AG20443 (cell line): ENCODE measurements at places on chromosomes 7 and 10.
A peak's percentile ranks its signal among the peaks of the same experiment; 100 is the strongest.

- no peak for DNase-seq
Observed at GRCh38 chr10:118805146-118805545, 50.4 kb upstream of the CACUL1 start.

DNA sequence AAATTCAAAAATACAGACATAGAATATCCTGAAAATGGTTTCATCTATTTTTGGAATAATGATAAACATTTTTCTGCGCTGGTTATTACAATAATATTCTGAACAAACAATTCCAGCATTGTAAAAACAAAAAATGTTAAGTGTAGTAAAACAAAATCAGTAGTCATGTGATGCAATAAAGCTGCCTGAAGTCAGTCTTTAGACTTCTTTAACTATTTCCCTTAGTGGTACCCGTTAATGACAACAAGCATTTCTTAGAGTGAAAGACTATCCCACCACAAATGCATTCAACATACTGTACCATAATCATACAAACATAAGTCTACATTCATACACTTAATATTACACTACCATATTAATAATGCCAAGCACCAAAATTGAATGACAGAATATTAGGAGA lies 1.6 kb downstream of the SKAP2 start:
- DNase-seq, result no peak

DNA sequence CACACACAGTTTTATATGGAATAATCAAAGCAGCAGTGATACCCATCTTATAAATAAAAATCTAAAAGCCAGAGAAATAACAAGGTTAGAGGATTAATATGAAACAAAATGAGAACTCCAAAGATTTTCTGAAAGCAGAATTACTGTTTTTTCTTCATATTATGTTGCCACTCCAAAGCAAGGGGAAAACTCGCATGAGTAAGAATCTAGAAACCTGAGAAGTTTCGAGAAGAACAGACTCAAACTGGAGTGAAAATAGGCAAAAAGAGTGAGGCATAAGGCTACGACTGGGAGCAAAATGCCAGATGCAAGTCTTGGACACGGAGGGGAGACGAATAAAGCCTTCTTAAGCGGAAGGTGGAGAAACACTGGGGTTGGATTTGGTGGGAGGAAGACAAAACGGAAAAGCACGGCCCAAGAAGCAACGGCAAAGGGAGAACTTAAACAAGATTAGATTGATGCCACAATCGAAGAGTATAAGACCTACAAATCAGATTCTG lies 923 bp downstream of the TNPO3 start:
- DNase-seq, result peak; percentile 25

DNA sequence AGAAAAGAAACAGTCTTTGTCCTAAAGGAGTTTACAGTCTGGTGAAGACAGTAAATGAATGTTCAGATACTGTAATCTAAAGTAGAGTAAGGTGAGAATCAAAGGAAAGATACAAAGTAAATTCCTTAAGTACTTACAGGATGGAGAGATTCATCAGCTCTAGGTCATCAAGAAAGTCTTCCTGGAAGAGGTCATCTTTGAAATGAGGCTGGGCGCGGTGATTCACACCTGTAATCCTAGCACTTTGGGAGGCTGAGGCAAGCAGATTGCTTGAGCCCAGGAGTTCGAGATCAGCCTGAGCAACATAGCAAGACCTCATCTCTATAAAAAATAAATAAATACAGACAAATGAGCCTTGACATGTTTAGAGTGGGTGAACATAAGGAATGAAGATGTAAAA lies 18.3 kb downstream of the FHIP2A start:
- no peak for DNase-seq

DNA sequence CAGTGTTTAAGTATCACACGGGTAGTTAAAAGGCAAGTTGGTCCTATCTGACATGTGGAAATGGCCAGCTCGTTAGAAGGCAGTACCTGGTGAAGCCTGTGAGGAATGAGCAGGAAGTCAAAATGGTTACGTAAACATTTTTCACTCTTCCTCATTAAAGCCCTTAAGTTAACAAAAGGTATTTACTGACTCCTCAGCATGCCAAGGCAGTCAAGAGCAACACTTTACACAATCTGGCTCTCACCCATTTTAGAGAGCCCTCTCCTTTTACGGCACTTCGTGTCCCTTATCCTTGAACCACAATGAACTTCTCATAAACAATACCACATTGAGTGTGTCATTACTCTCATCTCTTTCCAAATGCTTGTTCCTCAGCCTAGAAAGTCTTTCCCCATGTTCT lies 11.0 kb upstream of the RSBN1L start:
- DNase-seq, result no peak

GRCh38 chr10:132574783-132575319 lies 37.3 kb downstream of the INPP5A start:
- DNase-seq, result no peak

- no peak for DNase-seq
Observed at GRCh38 chr7:21543528-21544302, 876 bp downstream of the DNAH11 start.

DNA sequence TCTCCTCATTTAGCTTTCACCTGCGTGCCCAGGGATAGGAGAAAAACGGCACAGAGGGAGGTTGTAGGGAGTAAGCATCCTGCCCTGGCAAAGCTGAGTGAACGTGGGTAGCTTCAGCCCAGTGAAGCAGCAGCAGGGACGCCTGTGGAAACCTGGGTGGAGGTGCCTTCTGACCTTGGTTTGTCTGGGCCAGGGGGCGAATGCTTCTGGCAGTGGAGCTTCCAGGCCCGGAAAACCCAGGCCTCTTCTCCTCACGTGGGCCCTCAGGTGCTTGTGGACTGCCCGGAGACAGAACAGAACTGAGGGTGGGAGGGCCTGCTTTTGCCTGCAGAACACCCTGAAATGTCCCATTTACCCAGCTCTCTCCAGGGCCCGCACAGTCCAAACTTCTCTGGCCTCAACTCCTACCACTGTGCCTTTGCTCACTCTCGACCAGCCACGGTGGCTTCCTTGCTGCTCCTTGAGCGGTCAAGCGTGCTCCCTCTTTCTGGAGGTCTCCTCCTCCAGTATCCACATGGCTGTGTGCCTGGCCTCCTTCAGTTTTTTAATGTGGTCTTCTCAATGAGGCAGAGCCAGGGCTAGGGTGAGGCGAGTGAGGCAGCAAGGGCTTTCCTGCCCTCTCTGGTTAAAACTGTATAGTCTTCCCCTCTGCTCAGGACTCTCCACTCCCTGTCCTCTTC lies 62.4 kb downstream of the TMEM209 start:
- DNase-seq, result no peak

DNA sequence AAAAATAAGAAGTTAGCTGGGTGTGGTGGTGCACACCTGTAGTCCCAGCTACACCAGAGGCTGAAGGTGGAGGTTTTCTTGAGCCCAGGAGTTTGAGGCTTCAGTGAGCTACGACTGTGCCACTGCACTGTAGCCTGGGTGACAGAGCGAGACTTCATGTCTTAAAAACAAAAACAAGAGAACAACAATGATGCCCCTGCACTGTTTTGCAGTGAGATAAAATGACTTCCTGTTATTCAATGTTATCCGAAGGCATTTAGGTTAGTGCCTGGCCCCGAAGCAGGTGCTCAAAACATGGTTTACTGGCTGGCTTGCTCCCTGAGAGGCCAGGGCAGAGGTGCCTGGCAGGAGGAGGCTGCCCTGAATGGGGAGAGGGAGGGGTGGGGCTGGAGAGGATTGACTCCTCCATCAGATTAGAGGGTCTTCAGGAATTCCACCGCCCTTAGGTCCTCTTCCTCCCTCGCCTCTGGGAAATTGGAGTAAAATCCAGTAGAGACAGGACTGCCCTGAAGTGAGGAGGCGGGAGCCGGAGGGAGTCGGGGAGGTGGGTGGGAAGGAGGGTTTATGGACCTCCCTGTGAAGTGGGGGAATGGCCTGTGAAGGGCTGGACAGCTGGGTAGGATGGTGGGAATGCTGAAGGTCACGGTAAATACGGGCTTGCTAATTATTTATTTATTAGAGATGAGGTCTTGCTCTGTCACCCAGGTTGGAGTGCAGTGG lies 6.8 kb upstream of the CLDN4 start:
- no peak for DNase-seq

- DNase-seq, result no peak
Observed at GRCh38 chr7:22435105-22435504, 64.9 kb downstream of the STEAP1B start.

DNA sequence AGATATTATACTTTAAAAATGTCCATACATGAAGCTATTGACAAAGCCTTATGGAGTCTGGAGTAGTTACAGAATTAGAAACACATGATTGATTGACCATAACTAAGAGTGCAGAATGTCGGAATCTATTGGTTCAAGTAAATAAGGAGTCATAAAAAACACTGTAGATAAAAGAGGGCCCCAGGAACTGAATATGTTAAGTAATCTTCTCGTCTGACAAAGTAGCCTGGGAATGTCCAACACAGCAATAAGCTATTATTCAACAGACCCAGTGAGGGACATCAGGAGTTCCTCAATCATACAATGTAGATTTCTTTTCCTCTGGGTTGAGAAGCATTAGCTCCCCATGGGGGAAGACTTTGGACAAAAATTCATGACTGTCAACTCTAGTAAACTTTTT lies 782.0 kb downstream of the SUGCT start:
- no peak for DNase-seq
